ENCODE measurements at places on chromosomes 4 and X.

DNA sequence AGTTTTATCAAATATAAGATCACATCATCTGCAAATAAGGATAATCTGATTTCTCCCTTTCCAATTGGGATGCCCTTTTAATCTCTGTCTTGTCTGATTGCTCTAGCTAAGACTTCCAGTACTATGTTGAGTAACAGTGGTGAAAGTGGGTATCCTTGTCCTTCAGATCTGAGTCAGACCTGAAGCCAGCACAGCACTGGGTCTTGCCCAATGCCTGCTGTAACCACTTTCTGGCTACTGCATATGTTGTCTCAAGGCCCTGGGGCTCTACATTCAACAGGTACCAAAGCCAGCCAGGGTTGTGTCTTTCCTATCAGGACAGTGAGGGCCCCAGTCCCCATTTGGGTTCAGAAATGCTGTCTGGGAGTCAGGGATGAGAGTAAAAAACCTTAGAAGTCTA lies 90.3 kb downstream of the CYSLTR1 start:
- no peak for DNase-seq

GRCh38 chrX:124860736-124861135 lies 458.9 kb upstream of the TEX13C start:
- no peak for DNase-seq

GRCh38 chrX:155009994-155010472 lies 12.5 kb downstream of the F8 start:
- DNase-seq: no peak

DNA sequence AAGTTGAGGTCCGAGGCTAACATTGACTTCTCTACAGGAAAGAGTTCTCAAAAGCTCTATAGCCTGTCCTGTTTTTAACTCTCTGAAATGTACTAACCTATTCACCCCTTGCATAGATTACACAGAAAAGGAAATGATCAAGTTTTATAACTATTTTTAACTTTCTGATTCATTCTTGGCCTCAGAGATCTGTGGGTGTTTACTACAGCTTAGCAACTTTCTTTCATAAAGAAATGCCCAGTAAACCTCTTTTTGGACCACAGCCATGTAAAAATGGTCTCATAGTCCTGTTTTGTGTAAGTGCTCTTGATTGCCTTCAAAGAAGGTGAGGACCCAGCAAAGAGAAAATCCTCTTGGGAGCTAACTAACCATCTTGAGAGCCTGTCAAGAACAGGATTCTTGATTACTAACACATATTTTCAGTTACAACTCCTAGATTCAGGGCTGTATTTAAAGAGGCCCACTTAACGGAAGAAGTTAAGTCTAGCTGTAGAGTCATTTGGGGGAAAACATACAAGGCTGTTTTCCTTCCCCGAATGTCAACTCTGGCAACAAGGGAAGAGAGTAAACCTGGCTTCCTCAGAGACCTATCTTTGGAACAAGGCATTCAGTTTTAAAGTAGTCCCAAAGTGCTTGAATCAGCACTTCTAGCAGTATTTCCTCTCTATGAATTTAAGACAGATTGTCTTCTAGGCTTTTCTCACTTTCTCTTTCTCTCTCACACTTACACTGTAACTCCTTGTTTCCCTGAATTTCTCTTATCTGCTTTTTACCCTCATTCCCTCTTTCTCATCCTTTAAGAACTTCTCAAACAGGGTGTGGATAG lies 78.2 kb downstream of the IL21 start:
- no peak for DNase-seq

DNA sequence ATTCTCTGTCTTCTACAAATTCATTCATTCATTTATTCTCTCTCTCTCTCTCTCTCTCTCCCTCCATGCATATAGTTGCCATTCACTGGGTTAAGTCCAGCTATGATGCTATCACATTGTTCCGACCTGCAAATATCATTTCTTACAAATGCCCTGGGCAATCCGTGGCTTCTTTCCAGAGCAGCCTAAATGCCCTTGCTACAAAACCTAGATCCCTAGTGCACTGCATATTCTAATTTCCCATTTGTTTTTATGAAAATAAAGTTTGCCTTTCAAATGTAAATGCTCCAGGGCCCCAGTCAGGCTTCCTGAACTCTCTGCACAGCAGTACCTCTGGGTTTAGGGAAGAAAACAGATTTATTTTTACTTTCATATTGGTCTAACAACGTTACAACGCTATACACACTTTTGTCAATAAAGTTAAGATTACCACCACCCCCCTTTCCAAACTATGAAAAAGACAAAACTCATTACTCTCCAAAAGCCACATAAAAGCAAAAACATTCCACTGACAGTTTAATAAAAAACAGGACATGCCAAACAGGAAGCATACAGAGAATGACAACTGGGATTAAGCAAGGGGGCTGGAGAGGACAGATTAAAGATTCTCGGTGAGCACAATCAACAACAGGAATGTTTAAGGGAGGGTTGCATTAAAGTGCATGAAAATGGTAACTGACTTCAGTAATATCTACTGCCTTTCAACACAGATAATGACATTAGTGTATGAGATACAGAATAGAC lies 104.3 kb downstream of the USP46 start:
- no peak for DNase-seq

DNA sequence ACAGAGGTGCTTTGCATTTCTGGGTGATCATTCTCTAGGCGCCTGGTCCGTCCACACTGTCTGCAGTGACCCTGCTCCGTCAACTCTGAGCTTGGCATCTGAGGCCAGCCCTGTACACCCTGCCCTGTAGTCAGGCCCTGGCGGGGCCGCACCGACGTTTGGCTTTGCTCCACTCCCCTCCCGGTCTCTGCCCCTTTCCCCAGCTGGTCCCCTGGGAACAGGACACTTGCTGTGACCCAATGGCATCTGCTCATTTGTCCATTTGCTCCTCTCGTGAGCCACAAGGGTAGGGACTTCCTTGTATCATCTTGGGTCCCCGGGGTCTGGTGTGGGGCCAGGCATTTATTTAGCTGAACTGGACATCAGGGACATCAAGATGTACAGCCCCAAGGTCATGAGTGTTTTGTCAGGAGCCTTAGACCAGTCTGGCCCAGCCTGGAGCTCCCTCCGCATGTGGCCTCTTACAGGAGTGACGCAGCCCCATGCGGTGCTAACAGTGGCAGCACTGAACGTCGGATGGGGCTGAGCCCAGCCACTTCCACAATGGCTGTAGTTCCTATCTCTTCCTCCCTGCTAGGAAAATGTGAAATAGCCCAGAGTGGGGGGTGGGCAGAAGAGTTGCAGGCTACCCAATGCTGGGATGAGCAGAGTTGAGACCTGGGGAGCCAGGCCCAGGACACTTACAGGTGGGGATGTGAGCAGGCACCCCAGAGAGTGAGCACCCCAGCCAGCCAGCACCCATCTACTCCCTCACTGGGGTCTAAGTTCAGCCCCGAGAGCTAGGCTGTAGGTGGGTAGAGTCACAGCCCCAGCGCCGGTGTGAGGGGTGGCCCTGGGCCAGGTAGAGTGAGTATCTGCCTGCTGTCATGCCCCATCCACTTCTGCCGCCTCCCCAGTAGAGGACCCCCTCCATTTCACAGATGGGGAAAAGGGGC lies 2.0 kb upstream of the SH3BP2 start:
- DNase-seq: no peak
